ENCODE measurements at places on chromosomes 16 and 17. TPM values are rescaled to one million over a fixed set of nuclear protein-coding genes. Genes with fewer than 3 reads are reported as not detected.

DNA sequence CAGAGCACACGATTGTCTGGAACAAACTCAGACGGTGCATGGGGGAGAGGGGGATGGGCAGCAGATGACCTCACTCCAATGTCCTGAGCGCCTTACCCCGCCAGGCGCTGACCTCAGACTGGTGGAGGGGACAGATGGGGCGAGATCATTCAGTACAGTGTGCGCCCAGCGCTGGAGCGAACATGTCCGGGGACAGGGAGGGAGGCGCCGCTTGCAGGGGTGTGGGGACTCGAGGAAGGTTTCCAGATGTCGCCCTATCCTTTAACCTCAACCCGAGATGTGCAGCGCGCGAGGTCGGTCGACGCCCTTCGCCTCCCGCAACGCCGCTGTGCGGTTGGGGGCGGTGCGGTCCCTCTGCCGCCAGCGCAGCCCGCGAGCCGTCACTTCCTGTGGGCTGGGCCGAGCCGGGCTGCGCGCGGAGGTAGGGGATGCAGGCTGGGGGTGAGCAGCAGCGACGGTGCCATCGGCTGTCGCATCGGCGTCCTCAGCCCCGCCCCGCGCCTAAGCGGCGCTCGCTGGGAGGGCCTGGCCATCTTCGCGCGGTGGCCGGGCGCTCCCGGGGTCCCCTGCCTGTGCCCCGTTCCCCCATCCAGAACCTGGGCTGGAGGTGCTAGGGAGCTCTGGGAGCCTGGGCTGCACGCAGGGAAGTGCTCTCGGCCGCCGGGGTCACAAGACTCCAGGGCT, 5.3 kb upstream of the CDR2L start:
- H3K4me3 ChIP-seq, result peak overlapping the region; percentile 76
- peak; percentile 77 for DNase-seq
- no peaks in the 10 kb centered on the region for H3K36me3 ChIP-seq

DNA sequence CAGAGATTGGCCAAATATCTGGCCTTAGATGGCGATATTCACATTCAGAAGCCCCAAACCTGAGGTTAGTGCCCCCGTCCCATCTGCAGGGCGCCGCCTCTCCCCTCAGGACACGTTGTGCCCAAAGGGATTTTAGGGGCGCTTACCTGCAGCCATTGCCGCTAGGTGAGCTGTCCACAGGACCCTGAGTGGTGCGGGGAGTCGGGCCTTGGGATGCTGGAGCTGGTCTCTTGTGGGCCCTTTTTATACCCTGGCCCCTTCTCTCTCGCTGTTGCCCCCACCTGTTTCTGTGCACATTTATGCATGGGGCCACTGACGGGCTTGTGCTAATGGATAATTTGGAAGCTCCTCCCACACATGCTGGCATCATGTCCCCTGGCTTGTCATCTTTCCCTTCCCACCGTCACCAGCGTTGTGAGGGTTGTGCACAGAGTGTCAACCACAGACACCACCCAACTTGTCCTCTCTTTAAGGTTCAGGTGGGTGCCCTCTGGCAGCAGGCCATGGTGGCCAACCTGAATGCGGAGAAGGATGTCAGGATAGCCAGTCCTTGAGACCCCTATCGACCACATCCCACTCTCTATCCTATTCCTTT, at the start of gene CSHL1:
TSS of gene CSHL1 (minus strand) at position 218 of the 595 bp plus-strand sequence. CDS start at position 156, 62 bp downstream.
- H3K4me1 ChIP-seq, result peaks cover 4% of the 10 kb centered on the region
- no peaks in the 10 kb centered on the region for H3K36me3 ChIP-seq
- no peak for DNase-seq
- no peak within 1 kb of the TSS for H3K4me3 ChIP-seq

DNA sequence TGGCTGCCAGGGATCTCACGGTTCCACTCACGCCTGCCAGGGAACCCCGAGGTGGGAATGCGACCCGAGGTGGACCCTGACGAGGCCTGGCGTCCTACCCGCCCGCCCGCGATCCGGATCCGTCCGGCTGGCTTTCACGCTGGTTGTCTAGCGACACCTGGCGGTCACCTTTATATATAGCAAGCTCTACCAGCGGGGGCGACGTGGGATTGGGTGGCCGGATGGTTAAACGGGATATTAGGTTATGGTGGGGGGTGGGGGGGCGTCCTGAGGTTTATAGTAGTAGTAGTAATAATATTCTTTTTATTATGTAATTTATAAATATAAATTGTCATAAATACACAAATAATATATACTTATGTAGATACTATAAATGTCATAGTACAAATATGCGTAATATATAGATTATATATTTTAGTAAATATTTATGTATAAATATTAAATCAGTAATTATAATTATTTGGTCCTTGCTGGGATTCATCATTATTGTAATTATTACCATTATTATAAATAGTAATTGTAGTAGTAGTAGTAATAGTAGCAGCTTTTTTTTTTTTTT, 136.9 kb downstream of the KCNJ12 start:
- H3K4me1 ChIP-seq, result peaks cover 14% of the 10 kb centered on the region
- no peak overlapping the region for H3K4me3 ChIP-seq
- no peak overlapping the region for H3K27ac ChIP-seq
- peaks cover 64% of the 10 kb centered on the region for H3K27me3 ChIP-seq
- no peaks in the 10 kb centered on the region for H3K36me3 ChIP-seq

GRCh38 chr17:12627177-12627629, 38.5 kb upstream of the MYOCD start:
- H3K36me3 ChIP-seq, result no peaks in the 10 kb centered on the region
- H3K4me1 ChIP-seq, result no peaks in the 10 kb centered on the region
- no peak for DNase-seq
- no peaks in the 10 kb centered on the region for H3K27me3 ChIP-seq

DNA sequence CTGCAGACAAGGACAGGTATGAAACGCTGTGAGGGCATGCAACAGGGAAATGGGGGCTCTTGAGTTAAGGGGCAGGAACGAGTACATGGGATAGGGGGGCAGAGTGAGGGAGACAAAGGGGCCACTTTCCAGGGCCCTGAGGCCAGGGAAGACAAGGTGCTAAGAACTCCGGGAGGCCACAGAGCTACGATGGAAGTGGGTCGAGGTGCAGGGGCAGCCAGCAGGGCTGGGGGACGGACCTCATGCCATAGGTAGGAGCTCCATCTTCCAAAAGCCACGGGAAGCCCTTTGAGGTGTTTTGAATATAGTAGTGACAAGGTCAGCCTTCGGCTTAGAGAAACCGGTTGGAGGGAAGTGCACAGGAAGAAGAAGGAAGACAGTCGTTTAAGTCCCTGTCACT, 35.6 kb downstream of the RBFOX3 start:
- no peaks in the 10 kb centered on the region for H3K4me1 ChIP-seq
- no peaks in the 10 kb centered on the region for H3K36me3 ChIP-seq
- H3K27me3 ChIP-seq, result no peaks in the 10 kb centered on the region
- no peak for DNase-seq
- no peak overlapping the region for H3K27ac ChIP-seq
- no peak overlapping the region for H3K4me3 ChIP-seq

DNA sequence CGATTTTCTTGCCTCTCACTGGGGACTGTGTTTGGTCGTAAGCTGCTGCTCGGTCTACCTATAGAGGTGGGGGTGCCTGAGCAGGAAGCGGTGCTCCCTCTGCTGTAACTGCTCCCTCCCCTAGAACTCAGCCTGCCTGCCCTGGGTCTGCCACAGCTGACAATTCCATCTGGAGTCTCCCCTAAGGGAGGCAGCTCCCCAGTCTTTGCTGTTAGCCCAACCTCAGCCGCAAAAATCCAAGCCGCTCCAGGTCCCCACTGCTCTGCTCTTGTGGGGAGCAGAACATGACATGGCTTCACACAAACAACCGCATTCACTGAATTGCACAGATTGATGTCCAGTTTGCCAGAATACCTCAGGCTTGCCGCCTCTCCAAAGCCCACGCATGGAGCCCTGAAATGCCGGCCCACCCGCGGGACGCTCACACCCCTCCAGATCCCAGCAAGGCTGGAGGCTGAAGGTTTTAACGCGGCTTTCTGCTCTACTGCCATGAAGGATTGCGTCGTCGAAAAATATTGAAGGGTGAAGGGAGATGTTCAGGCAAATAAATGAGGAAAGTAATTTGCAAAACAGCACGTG, 221.5 kb upstream of the FOXF1 start:
- H3K4me3 ChIP-seq, result no peak overlapping the region
- H3K36me3 ChIP-seq, result no peaks in the 10 kb centered on the region
- peaks cover 67% of the 10 kb centered on the region for H3K27me3 ChIP-seq
- no peak overlapping the region for H3K27ac ChIP-seq

DNA sequence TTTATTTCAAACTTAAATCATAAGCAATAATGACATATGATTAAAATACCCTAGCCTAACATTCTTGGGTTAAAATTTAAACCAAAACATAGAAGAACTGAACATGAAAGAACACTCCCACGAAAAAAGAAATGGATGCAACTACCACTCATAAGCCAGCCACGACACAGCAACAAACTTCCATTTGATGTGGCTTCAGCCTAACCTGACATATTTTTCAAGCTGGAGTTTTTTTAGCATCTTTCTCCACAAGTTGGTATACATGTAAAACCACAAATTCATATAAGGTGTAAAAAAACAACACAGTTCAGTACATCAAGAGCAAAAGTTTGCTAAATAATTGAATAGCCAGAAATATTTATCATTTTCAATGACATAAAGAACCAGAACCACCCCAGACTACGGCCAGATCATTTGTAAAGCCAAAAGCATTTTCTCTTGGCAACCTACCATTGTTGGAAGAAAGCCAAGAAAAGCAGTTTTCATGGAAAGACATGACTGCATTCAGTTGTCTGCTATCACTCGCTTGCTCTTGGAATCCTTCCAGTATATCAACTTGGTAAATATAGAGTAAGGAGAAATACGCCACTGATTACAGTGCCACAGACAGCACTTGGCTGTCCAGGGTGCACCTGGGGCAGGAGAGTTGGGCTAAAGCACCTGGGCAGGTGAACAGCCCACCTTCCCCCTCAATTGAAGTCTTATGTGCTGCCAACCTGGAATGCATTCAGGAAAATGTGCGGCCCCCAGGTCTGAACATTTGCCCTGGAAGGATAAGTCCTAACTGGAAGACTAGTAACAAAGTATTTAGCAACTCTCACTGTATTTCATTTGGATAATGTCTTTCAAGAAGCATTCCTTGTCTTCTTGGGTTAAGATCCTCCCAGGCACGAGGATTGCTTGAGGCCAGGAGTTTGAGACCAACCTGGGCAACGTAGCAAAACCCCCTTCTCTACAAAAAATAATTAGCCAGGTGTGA, 60.5 kb downstream of the CREBBP start:
- no peak overlapping the region for H3K4me3 ChIP-seq
- no peaks in the 10 kb centered on the region for H3K27me3 ChIP-seq
- H3K36me3 ChIP-seq, result peaks cover 7% of the 10 kb centered on the region
- no peak for DNase-seq
- peaks cover 72% of the 10 kb centered on the region for H3K4me1 ChIP-seq

DNA sequence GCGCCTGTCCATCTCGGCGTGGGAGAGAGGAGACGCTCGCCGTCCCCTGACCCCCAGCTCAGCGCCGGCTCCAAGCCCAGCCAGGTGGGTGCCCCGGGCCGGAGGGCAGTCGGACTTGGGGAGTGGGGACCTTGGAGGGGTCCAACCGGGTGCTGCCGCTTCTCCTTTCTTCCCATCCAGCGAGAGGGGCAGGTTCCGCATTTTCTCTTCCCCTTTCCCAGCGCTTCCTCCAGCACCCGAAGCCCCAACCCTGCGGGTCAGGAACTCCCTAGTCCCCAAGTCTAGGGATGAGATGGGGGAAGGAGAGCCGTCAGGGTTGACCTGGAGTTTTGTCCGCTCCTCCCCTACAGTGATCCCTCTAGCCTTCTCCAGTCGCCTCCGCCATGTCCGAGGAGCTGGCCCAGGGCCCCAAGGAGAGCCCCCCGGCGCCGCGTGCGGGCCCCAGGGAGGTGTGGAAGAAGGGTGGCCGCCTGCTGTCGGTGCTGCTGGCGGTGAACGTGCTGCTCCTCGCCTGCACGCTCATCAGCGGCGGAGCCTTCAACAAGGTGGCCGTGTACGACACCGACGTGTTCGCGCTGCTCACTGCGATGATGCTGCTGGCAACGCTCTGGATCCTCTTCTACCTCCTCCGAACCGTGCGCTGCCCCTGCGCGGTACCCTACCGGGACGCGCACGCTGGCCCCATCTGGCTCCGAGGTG, at the start of gene OTOP2:
TSS of gene OTOP2 (plus strand) at position 24 of the 699 bp plus-strand sequence. CDS start at position 384, 360 bp downstream.
- no peak within 1 kb of the TSS for H3K4me3 ChIP-seq
- no peak for DNase-seq
- H3K27ac ChIP-seq, result no peak within 1 kb of the TSS
- no peaks in the 10 kb centered on the region for H3K4me1 ChIP-seq

The EIF3CL gene
- 169 TPM for total RNA-seq

The ZG16B gene
- 8.6 TPM for total RNA-seq

The ABI3 gene
- total RNA-seq, result 28.5 TPM
